ENCODE measurements at places on chromosomes 13 and 19. TPM values are rescaled to one million over a fixed set of nuclear protein-coding genes. Genes with fewer than 3 reads are reported as not detected.

The SPIB gene
- not detected for total RNA-seq

The LRRC4B gene
- total RNA-seq, result 0.07 TPM

The XPO4 gene
- 20.0 TPM for total RNA-seq

The CCDC97 gene
- 11.4 TPM for total RNA-seq

The SAE1 gene
- 236 TPM for total RNA-seq

The SSC5D gene
- not detected for total RNA-seq
